ENCODE measurements at places on chromosomes 2 and 18. TPM values are rescaled to one million over a fixed set of nuclear protein-coding genes. Genes with fewer than 3 reads are reported as not detected.

Gene GREB1
- total RNA-seq = 5.1 TPM

Gene MPP4
- total RNA-seq = not detected

Gene CNOT9
- total RNA-seq = 59.6 TPM

Gene M1AP
- 1.4 TPM for total RNA-seq

Gene NPAS2
- 102 TPM for total RNA-seq

Gene TRMT61B
- total RNA-seq = 22.8 TPM

Gene OR6B3
- total RNA-seq = not detected

Gene MLPH
- 236 TPM for total RNA-seq

Gene MFSD2B
- total RNA-seq = 1.8 TPM

Gene ALKAL2
- 1.9 TPM for total RNA-seq

Gene KCNG3
- total RNA-seq = not detected

Gene ANO7
- total RNA-seq = 1.4 TPM

Gene REEP1
- total RNA-seq = 15.5 TPM

Gene SCN9A
- 3.1 TPM for total RNA-seq

Gene LYPD6B
- total RNA-seq = 76.0 TPM

Gene C2orf80
- not detected for total RNA-seq

Gene TRAPPC12
- 173 TPM for total RNA-seq

Gene NTSR2
- not detected for total RNA-seq

Gene MAP2
- total RNA-seq = 3.0 TPM

Gene WDR12
- total RNA-seq = 58.8 TPM

Gene LRP1B
- total RNA-seq = 0.89 TPM

Gene EPAS1
- 300 TPM for total RNA-seq

Gene RAB11FIP5
- total RNA-seq = 26.1 TPM

Gene FAM228A
- total RNA-seq = 1.2 TPM

Gene STK17B
- 29.7 TPM for total RNA-seq

Gene CAVIN2
- 52.4 TPM for total RNA-seq

Gene KIDINS220
- total RNA-seq = 71.2 TPM

Gene ABCG5
- not detected for total RNA-seq

Gene LYG2
- total RNA-seq = not detected

Gene TBC1D8
- 69.1 TPM for total RNA-seq

Gene MEP1B
- not detected for total RNA-seq

Gene AQP12A
- not detected for total RNA-seq

Gene EFHD1
- 15.9 TPM for total RNA-seq

Gene CGREF1
- total RNA-seq = 1.9 TPM

Gene TMEM200C
- 0.60 TPM for total RNA-seq

Gene GPR75
- 4.4 TPM for total RNA-seq

Gene CFAP210
- 0.49 TPM for total RNA-seq

Gene APCDD1
- total RNA-seq = 98.4 TPM

Gene HEATR5B
- total RNA-seq = 29.7 TPM

Gene TUBA3E
- not detected for total RNA-seq

Gene NEMP2
- total RNA-seq = 8.2 TPM

Gene G6PC2
- total RNA-seq = not detected

Gene CIDEA
- total RNA-seq = not detected

Gene ZSWIM2
- total RNA-seq = not detected

Gene ATP9B
- 69.6 TPM for total RNA-seq

Gene LAPTM4A
- total RNA-seq = 227 TPM

Gene IL1F10
- total RNA-seq = not detected

Gene IL1RL2
- total RNA-seq = 5.2 TPM

Gene MALL
- 31.6 TPM for total RNA-seq
